Stimulated activated CD4-positive, alpha-beta T cell treated with anti-CD3 and anti-CD28 coated beads, Interleukin-1b, Interleukin-23, amount 100 ng/mL, for 1 hour (primary cell): ENCODE measurements at places on chromosomes 12 and 14.

DNA sequence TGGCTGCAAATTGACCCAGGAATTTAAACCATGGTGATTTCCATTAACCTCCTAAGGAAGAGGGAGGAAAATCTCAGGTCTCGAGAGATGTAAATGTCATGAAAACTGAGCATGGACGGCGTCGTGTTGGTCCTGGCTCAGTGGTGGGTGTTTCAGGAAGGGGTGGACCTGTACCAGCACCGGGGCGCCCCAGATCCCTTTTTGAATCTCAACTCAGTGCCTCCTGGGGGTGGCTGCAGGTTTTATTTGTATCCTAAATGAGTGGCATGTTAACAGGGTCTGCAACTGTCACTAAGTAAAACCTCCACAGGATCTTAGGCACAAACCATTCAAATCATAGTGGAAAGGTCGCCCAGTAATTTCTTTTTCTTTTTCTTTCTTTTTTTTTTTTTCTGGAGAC lies 101.3 kb downstream of the ASCL4 start:
- DNase-seq = no peak

DNA sequence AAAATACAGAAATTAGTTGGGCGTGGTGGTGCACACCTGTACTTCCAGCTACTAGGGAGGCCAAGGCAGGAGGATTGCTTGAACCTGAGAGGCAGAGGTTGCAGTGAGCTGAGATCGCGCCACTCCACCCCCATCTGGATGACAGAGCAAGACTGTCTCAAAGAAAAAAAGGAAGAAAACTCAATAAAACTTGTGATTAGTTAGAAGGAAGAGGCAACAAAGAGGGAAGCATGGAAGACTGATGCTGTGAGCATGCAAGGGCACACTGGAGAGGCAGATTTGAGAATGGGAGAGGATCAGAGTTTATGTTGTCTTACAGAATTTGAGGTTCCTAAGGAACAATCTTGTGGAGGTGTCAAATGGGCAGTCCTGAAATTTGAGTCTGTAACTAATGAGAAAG lies 2.8 kb upstream of the ZC2HC1C start:
- no peak for DNase-seq

- DNase-seq = no peak
These were observed at the start of gene DGLUCY for GRCh38 chr14:91113829-91114078. TSS of gene DGLUCY (plus strand) at chr14:91114073. CDS start at chr14:91160295, 46,222 bp downstream.

DNA sequence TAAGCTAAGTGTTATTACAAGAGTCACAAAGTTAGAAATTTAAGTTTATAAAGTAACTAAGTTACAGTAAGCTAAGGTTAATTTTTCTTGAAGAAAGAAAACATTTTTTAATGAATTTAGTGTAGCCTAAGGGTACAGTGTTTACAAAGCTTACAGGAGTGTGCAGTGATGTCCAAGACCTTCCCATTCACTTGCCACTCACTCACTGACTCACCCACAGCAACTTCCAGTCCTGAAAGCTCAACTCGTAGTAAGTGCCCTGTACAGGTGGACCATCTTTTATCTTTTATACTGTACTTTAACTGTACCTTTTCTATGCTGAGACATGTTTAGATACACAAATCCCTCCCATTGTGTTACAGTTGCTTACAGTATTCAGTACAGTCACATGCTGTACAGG lies 60.9 kb upstream of the TMEM263 start:
- no peak for DNase-seq

DNA sequence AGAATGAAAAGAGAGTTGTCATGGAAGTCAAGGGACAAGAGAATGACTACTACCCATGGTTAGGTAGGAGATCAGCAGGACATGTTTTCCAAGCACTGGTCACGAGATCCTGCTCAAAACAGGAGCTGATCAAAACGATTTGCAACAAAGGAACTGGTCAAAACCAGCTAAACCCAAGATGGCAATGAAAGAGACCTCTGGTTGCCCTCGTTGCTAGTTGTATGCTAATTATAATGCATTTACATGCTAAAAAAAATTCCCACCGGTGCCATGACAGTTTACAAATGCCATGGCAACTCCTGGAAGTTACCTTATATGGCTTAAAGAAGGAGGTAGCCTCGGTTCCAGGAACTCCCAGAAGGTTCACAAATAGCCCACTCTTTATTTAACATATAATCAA lies 95.0 kb upstream of the OTX2 start:
- no peak for DNase-seq

DNA sequence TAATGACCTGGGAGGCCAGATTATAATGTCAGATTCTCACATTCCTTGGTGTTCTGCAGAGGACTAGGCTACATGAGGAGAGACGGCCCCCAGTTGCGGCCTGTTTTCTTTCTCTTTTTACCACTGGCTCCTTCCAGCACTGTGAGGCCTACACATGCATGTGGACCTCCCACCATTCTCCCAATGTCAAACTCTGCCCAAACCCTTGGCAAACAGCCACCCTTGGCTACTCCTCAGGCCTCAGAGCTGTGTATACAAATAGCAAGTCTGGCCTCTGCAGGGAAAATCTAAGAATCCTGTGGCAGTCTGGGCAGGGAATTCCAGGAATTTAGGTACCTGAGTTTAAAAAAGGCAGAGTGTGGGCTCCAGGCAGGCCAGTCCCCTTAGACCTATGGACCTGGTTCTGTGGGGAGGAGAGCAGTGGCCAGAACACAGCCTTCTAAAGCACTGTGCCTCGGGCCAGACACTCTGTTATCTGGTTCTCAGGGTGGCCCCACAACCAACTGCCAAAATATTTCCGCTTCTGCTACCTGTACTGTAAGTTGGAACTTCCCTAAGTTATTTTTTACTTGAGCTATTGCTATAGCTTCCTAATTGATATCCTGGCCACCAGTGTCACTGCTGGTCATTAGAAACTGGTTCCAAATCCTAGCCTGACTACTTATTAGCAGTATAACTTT lies 19.9 kb upstream of the NEDD1 start:
- DNase-seq = no peak

DNA sequence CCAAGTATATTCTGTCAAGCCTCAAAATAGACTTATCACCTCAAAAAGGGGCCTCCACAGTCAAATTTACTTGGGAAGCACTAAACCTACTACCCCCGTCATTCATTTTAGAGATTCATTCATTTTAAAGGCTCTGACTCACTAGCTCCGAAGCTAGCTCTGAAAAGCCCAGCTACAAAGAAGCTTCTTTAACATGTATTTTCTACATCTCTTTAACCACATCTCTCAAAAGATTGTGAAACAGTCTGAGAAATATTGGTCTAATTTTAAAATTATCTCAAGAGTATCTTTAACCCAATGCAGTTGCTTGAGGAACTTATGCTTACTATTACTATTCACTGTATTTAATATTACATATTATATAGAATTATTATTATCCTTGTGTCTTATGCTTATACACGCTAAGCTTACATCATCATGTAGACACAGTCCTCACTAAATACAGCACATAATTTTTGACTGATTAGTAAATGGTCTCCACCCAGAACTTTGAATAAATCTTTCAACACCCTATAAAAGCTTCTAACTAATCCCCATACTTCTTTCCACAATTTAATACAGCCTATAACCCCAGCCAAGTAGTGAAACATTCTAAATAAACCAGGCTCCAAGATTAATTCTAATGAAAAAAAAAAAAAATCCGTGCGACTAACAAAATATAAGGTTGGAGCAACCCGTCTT lies 7.8 kb downstream of the NT5DC3 start:
- DNase-seq = no peak

- no peak for DNase-seq
These were observed 64.7 kb upstream of the RFLNA start for GRCh38 chr12:124230117-124230757.

DNA sequence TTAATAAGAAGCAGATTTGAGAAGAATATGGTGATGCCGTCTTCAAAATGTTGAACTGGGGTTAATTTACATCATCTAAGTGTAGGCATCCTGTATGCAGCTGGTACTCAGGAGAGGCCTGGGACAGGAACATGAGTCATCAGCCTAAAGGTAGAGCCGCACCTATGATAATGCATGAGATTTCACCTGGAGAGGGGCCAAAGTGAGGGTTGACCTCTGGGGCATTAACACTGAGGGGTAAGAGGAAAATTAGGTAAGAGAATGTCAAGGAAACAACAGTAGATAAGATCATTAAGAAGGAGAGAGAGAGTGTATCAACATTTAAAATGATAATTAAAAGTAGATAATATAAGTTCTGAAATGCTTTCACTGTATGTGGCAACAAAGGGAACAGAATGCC lies 20.2 kb upstream of the SSTR1 start:
- no peak for DNase-seq

DNA sequence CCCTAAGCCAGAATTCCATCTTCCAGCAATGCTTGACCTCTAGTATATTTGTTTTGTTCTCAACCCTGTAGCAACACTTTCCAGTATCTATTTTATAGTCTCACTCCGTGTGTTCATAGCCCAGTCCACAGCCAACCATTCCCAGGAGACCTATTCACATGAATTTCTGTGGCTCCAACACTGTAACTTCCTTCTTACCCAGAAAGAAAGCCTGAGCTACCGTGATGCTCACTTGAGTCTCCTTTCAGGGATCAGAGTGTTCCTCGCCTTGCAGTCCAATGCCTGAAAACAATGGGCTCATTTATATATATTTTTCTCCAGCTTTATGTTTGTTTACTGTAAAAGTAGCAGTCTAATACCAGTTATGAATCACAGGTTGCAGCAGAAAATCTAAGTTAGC lies 645.0 kb upstream of the NOVA1 start:
- no peak for DNase-seq
